ENCODE measurements at places on chromosomes 3 and 15.

DNA sequence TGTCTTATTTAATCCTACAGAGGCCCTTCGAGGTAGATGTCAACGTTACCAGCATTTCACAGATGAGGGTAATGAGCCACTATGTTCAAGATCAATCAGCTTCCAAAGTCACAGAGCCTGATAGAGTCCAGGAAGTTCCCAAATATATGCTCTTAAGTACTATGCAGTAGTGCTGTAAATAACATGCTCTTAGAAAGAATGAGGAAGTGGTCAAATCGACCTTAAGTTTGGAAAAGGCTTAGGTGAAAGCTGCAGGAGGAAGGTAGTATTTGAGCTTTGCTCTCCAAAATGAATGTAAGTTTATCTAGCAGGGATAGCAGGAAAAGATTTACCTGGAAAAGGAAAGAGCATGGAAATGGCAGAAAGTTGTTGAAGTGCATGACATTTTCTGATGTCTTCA lies 234.0 kb downstream of the RBMS3 start:
- DNase-seq: no peak

- no peak for DNase-seq
These were observed 32.3 kb downstream of the B3GNT5 start for GRCh38 chr3:183285318-183285717.

DNA sequence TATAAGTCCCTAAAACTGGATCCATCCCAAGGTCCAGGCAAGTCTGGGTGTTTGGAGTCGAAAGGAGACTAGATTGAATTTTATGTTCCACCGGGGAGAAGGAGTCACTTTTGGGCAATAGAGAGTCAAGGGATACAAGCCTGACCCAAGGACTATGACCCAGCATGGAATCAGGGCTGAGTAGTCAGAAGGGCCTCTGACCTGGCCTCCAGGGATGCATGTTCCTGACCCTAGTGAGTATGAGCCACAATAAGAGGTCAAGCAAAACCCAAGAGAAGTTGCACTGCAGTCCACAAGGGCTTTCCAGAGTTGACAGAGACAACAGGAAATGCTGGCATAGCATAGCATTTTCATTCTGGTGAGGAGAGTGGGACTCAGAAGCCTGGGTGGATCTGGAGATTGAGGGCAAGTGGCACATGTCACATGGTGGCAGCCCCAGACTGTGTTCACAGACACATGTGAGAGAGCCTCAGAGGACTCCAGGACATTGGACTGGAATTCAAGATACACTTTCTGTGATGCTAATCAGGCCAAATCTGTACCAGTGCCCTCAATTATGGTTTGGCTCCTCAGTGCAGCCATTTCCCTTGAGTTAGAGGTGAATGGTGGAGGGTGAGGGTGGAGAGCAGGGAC lies 66.9 kb downstream of the TFG start:
- DNase-seq: no peak

GRCh38 chr3:184687363-184688015 lies 24.4 kb downstream of the MAGEF1 start:
- no peak for DNase-seq

- DNase-seq: no peak
These were observed 63.0 kb upstream of the SMAD3 start for GRCh38 chr15:67002368-67002767.

- DNase-seq: no peak
These were observed 57.2 kb upstream of the TIPARP start for GRCh38 chr3:156617145-156617544.

- no peak for DNase-seq
These were observed 611.2 kb upstream of the GRM7 start for GRCh38 chr3:6249679-6250078.

DNA sequence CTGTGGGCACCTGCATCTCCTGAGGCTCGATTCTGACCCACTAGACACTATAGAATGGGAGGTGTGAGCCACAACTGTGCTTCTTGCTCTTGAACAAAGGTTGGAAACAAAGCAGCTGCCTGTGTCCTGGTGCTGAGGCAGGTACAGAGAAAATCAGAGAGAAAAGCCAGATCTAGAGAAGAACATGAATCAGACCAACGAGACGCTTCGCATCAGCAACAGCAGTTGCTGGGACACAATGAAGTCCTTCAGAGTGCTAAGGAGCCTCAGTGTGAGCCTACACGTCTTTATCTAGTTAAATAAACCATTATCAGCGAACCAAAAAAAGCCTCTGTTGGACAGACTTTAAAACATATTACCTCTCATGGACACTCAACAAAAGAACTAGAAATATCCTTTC lies 86.3 kb upstream of the MEX3B start:
- no peak for DNase-seq

DNA sequence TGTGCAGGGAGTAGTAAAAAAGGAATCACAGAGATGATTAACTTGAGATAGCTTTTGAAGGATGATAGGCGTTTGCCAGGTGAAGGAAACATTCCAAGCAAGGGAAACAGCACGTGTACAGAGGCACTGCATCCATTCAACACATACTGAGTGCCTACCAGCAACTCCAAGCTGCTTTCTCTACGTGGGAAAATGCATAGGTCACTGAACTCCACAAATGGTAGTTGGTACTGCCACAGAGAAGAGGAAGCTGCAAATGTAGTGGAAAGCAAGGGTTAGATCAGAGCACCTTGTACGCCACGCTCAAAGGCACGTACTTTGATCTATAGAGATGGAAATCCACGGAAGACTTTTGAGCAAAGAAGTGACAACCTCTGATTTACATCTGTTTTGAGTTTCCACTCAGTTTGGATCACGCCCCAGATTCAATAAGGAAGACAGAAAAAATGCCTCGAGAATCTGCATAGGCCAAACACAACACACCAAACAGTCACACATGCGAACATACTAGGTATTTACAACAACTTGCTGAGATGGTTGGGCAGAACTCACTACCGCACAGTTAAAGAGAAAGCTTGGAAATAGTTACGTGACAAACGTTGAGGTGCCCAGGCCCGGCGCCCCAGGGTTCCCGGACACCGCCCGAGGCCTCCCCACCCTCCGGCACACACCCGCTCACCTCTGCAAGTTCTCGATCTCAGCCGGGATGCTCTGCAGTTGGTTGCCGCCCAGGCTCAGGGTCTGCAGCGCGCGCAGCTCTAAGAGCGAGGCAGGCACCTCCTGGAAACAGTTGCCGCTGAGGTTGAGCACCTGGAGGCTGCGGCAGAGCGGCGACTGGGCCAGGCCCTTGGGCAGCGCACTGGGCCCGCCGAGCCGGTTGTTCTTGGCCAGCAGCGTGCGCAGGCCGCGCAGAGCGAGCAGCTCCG lies 826 bp downstream of the LRRC58 start:
- peak; percentile 43 for DNase-seq

- DNase-seq: no peak
These were observed 786.6 kb upstream of the DPPA4 start for GRCh38 chr3:110123946-110124345.

- DNase-seq: no peak
These were observed 196.8 kb upstream of the AGTR1 start for GRCh38 chr3:148500881-148501280.

GRCh38 chr3:161028555-161029153 lies 76.5 kb downstream of the B3GALNT1 start:
- no peak for DNase-seq

- DNase-seq: no peak
These were observed 7.3 kb upstream of the CFAP91 start for GRCh38 chr3:119695480-119695879.

- no peak for DNase-seq
These were observed 22.7 kb downstream of the EXD1 start for GRCh38 chr15:41207687-41208448.

- no peak for DNase-seq
These were observed 6.6 kb upstream of the ATP10A start for GRCh38 chr15:25869701-25870100.

- DNase-seq: no peak
These were observed 211.1 kb downstream of the MCTP2 start for GRCh38 chr15:94442480-94442879.

DNA sequence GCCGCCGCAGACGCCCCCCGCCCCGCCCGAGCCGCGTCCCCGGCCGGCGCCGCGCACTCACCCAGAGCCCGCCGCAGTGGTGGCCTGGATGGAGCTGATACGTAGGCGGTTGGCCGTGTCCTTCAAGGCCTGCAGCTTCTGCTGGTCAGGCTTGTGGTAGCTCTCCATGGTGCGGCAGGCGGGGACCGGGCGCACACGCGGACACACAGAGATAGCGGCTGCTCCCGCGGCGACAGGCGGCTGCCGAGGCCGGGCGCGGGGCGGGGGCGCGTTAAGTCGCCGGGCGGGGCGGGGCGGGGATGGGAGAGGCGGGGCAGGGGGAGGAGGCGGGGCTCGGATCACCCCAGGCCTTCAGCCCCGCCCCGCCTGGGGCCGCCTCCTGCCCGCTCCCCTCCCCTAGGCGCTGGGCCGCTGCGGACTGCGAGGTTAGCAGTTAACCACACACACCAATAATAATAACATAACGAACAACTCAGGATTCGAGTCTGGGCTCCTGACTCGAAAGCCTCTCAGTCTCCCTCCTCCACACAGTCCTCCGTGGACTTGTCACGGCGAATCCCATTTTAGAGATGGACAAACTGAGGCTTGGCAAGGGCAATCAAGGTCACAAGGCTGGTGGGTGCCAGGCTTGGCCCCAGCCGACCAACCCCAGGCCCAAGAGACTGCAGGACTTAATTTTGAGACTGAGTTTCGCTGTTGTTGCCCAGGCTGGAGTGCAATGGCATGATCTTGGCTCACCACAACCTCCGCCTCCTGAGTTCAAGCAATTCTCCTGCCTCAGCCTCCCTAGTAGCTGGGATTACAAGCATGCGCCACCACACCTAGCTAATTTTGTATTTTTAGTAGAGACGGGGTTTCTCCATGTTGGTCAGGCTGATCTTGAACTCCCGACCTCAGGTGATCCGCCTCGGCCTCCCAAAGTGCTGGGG lies at the start of gene TKT:
TSS of gene TKT (minus strand) at position 248 of the 929 bp plus-strand sequence. CDS start at position 168, 80 bp downstream.
- peak; percentile 84 for DNase-seq

DNA sequence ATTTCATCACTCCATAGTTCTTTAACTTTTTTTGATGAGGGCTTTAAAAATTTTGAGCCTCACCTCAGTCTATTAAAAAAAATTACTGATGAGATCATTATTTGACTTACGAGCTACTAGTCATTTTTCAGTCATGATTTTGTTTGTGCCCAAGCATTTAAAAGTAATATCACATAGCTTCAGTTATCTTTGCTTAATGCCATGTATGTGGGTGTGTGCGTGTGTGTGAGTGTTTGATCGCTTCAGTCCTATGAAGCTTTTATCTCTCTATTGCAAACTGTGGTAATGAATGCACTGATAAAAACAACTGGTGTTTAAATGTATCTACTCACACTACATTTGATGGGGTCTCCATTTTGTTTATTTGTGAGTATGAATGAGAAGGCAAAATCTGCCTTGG lies 49.8 kb downstream of the RSRC1 start:
- DNase-seq: no peak

DNA sequence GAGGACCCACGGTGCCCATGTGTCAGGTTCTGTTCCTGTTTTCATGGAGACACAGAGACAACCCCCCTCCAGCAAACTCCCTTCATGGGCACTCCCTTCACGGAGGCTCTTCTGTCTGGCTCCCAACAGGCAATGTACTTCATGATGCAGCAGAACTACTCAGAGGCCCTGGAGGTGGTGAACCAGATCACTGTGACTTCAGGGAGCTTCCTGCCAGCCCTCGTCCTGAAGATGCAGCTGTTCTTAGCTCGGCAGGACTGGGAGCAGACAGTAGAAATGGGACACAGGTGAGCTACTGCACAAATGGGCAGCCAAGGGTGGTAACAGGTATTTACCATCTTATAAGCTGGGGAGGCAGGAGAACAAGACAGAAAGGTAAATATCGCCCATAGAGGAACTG lies 7.0 kb downstream of the TTC21A start:
- no peak for DNase-seq

- no peak for DNase-seq
These were observed 238.4 kb upstream of the PEX5L start for GRCh38 chr3:180275176-180275575.

GRCh38 chr3:9746330-9746729 lies 3.4 kb upstream of the OGG1 start:
- no peak for DNase-seq

GRCh38 chr15:55916666-55917409 lies 76.6 kb downstream of the NEDD4 start:
- DNase-seq: no peak

- peak; percentile 80 for DNase-seq
These were observed 33.5 kb downstream of the BCL2L10 start for GRCh38 chr15:52078876-52079700.

GRCh38 chr15:73050561-73051295 lies 1.5 kb upstream of the NEO1 start:
- DNase-seq: no peak

GRCh38 chr15:91975241-91975978 lies 121.9 kb downstream of the SLCO3A1 start:
- no peak for DNase-seq

- DNase-seq: no peak
These were observed 278.9 kb downstream of the ULK4 start for GRCh38 chr3:41682996-41683395.

GRCh38 chr3:49535971-49536874 lies 18.1 kb upstream of the BSN start:
- no peak for DNase-seq

GRCh38 chr15:76930831-76931396 lies 635 bp upstream of the RCN2 start:
- DNase-seq: no peak

GRCh38 chr3:71512000-71512399 lies 71.5 kb downstream of the FOXP1 start:
- DNase-seq: peak; percentile 75

DNA sequence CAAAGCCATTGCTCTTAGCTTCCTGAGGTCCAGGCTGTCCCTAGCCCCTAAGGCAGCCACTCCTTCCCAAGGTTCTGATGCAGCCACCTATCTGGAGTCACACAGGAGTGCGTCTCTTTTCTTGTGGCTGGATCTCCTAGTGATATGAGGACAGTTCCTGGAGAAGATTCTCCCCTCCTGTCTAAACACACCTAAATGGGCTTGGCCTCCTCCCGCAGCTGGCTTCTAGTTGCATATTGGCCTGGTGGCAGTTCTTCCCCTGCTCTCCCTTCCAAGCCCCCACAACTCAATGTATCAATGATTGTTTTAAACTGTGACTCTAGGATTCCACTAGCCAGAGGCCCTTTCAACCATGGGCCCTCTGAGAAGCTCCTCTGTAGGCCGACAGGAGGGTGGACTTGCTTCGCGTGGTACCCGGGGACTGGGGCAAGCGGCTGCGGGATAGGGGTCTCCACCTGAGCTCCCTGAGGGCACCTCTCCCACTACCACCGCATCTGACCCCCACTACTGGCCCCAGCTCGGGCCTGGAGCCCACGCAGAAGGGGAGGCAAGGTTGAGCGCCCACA lies 1.4 kb downstream of the ITGA11 start:
- no peak for DNase-seq

DNA sequence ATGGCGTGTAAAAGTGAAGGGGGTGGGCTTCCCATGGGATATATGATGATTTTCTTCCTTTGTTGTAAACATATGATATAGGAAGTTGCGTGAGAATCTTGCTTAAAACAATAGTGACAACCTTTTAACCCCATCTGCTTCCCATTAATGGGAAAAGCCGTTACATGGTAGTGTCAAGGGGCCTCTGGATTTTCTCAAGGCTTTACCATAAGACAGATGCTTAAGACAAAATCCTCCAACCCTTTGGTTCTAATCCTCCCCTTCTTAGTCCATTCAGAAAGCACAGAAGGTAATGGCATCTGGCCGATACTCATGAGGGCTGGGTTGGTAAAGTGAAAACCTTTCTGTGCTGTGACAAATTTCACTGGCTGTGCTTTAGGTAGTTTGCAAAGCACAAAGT lies 25.0 kb downstream of the DPH3 start:
- DNase-seq: no peak
